ENCODE measurements at places on chromosomes 3 and 15.
A peak's percentile ranks its signal among the peaks of the same experiment; 100 is the strongest.

- no peak for DNase-seq
These were observed 236.8 kb upstream of the TBC1D5 start for GRCh38 chr3:17979252-17979651.

GRCh38 chr3:33482111-33482521 lies 41.9 kb upstream of the UBP1 start:
- no peak for DNase-seq

GRCh38 chr3:50078091-50078490 lies 10.6 kb upstream of the RBM5 start:
- no peak for DNase-seq

- no peak for DNase-seq
These were observed 266.1 kb downstream of the SLC9A9 start for GRCh38 chr3:143581972-143582722.

DNA sequence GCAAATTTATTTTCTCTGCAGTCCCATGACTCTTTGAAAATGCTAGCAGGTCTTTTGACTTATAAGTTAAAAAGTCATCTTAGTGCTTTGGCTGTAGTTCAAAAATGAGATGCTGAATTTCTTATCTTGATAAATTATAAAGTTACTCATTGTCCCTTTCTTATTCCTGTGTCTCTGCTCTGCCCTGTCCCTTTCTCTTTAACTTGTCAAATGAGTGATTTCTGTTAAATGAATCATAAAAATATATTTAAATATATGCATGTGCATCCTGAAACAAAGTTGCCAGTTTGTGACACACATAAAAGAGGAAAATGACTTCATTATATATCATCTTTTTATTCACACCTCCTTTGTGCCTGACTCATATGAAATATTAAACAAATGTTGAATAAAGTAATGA lies 1097.3 kb upstream of the EPHA6 start:
- no peak for DNase-seq

DNA sequence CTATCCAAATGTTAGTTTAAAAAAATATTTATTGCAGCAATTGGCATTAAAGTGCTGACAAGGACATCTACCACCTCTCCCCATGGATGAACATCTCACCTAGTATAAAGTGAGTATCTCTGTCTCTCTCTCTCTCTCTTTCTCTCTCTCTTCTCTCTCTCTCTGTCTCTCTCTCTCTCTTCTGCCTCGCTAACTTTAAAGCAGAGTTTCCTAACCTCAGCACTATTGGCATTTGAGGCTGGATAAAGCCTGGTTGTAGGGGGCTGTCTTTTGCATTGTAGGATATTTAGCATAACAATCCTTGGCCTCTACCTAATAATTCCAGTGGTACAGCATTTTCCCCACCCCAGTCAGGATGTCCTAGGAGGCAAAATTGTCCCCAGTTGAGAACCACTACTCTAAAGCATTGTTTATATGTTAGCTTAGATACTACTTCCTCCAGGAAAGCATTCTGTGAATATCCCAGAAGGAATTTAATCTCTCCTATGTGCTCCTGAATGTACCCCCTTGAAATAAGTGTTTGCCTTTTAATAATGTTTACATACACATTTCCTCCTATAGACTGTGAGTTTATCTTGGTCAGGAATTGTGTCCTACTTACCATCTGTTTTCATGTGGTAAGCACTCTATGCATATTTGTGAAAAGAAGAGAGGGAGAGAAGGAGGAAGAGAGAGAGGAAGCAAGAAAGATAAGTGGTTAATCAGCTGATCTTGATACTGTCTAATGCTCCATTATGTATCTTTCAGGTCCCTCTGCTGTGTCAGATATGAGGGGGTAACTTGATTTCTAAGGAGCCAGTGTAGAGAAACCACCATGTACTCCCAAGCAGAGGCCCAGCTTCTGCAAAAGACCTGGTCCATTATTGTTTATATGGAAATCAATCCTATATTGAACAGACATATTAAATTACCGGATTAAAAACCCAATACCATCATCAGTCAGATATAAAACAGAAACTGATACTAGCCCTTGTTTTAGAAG lies 346.6 kb downstream of the RBMS3 start:
- DNase-seq = no peak

DNA sequence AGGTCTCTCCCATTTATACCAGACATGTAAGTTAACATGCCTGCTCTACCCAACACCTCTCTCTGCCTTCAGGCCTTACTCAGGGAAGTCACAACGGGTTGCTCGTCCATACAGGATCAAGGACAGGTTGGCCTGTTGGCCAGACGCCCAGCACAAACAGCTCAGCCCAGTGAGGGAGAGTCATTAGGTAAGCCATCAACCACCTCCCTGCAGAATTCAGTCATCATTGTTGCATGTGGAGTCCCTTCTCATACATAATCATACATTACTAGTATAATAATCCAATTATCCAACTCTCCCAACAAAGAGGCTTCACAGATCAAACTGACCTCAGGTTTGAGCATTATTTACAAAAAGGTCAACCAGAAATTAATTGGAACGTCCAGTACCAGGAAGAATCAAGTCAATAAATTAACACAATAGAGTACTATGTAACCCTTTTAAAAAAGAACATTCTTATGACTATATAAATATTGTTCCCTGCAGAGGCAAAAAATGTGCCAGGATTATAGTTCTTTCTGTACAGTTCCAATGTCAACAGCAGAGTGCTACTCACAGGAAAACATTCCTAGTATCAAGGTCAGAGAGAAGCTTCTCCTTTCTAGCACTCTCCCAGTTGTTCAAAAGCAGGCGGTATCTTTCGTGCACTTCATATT lies 33.2 kb downstream of the HOMER2 start:
- peak; percentile 88 for DNase-seq

DNA sequence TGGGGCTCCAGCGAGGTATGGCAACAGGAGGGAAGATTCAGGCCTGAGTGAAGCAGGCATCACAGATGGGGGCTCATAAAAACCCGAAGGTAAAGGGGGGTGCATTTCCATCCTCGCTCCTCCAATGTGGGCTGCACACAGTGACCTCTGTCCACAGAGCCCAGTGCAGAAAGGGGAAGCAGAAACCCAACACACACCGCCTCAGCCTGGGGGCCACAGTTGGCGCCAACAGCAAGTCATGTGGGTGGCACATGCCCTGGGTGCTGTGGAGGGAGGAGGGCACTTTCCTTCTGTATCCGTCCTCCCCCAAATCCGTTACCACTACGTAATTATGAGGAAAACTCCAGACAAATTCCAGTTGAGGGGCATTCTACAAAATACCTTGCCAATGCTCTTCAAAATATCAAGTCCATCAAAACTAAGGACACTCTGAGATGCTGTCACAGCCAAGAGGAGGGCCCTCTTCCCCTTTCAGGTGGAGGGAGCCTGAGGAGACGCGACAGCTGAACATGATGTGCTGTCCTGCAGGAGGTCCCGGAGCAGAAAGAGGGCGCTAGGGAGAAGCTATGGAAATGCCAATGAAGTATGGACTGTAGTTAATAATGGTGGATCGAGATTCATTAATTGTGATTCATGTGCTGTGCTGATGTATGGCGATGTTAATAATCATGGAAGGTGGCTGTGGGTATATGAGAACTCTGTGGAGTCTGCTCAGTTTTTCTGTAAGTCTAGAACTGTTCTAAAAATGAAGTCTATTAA lies 16.4 kb downstream of the APBA2 start:
- peak; percentile 55 for DNase-seq

DNA sequence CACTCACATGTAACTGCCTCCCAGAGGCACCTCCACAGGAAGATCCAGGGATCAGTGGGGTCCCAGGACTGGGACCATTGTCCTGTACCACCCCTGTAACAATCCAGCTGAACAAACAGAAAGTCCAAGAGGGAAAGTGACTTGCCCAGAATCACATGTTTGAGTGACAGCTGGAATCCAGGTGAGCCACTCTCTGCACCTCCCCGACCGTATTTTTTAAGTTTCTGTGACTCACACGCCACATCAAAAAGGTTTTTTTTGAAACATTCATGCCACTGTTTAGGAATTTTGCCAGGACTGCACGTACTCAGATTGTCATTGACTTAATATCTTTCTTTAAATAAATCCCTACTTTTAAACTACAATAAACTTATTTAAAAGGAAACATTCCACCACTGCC lies 9.8 kb upstream of the SLC6A1 start:
- DNase-seq = no peak

- no peak for DNase-seq
These were observed 376.9 kb upstream of the RASGRP1 start for GRCh38 chr15:38941399-38941953.

- DNase-seq = no peak
These were observed 35.9 kb downstream of the ADCY5 start for GRCh38 chr3:123412811-123413604.

DNA sequence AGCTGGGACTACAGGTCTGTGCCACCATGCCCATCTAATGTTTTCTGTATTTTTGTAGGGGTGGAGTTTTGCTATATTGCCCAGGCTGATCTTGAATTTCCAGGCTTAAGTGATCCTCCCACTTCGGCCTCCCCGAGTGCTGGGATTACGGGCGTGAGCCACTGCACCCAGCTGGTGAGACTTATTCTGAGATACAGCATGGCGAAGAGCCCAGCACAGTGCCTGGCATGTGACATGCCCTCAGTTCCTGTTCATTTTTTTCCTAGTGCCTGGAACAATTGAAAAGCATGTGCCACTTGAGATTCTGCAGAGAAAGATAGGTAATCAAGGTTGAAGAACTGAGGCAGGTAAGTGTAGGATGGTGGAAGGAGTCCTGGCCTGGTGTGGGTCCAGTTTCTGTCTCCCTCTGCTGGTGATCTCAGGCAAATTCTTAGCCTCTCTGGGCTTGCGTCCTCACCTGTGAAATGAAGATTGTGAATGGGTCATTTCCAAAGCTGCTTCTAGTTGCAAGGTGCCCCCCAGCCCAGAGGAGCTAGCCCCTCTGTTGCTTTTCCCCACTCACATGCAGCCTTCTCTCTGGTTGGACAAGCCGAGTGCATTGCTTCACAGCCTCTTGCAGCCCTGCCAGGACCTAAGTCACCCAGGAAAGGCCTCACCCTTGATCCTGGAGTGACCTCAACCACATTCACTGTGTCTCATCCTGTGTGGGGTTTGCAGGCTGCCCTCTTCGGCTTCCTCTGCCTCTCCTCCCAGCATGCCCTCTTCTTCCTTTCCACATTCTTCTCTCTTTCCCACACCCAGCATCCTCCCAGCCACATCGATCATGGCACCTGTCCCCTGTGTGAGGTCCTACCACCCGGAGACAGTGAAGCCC lies 4.3 kb upstream of the RHCG start:
- DNase-seq = no peak

DNA sequence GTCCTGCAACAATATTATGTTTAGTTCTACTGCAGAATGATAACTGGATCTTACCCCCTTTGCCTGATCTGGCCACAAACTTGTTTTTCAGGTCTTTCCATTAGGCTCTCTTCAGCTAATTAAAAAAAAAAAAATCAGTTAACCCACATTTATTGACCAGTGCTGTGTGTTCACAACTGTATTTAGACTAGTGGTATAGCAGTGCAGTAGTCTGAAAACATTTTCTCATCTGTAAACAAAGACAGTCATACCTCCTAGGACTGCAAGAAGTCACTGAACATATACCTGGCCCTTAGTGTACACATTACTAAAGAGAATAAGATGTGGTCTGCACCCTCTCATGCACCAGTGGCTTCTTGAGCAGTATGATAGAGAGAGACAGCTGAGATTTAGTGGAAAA lies 22.5 kb downstream of the LPP start:
- no peak for DNase-seq

Data from G401 (cell line).